Uterus (tissue), 4 donors: ENCODE measurements at places on chromosomes 2 and 18.
A peak's percentile ranks its signal among the peaks of the same experiment; 100 is the strongest.

- H3K27me3 ChIP-seq = no peaks in the 10 kb centered on the region
- H3K36me3 ChIP-seq = no peaks in the 10 kb centered on the region
- DNase-seq = no peak
- H3K4me1 ChIP-seq = no peaks in the 10 kb centered on the region
Observed at GRCh38 chr2:239767021-239767905, 257.9 kb downstream of the NDUFA10 start.

- H3K27ac ChIP-seq = no peak overlapping the region
- H3K27me3 ChIP-seq = no peaks in the 10 kb centered on the region
- no peaks in the 10 kb centered on the region for H3K4me1 ChIP-seq
Observed at GRCh38 chr18:66587430-66587829, 16.5 kb downstream of the CDH19 start.

GRCh38 chr2:233334915-233335314, 19.4 kb upstream of the DGKD start:
- no peak overlapping the region for H3K27ac ChIP-seq
- H3K4me1 ChIP-seq = no peaks in the 10 kb centered on the region
- no peak overlapping the region for H3K4me3 ChIP-seq
- DNase-seq = no peak
- no peaks in the 10 kb centered on the region for H3K27me3 ChIP-seq

- no peaks in the 10 kb centered on the region for H3K4me1 ChIP-seq
- peak; percentile 48 for DNase-seq
- H3K36me3 ChIP-seq = no peaks in the 10 kb centered on the region
- H3K4me3 ChIP-seq = no peak overlapping the region
- H3K27me3 ChIP-seq = no peaks in the 10 kb centered on the region
Observed at GRCh38 chr2:101843048-101843447, 145.5 kb downstream of the MAP4K4 start.
